ENCODE measurements at places on chromosomes 16 and 17.

DNA sequence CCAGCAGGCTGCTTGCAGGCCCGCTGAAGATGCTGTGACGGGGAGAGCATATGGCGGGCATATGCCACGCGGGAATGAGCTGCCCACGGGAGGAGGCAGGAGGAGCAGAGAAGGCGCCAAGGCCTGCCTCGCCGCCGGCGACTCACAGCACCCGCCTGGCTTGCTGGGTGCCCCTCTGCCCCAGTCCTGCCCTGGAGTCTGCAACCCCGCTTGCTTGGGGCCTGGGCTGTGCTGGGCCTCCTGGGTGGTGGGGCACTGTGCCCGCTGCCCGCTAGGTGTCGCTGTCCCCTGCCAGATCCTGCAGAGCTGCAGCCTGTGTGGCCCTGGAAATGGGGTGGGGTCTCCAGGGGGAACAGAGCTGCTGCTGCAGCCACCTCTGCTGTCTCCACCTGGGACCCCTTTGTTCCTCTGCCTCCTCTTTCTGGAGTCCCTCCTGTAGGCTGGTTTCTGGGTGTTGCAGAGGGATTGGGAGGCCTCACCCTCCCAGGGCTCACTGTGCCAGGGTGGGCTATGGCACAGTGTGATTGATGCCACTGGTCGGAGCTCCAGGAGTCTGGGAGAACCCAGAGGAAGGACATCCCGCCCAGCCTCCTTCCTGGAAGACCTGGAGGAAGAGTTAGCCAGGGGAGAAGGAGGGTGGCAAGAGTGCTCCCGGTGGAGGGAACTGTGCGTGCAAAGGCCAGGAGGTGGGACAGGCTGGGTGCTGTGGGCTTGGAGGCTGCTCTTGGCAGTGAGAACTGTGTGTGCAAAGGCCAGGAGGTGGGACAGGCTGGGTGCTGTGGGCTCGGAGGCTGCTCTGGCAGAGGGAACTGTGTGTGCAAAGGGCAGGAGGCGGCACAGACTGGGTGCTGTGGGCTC lies 141.0 kb upstream of the CIBAR2 start:
- peak; percentile 78 for DNase-seq

GRCh38 chr16:11290102-11290893 lies 9.2 kb upstream of the PRM1 start:
- DNase-seq: no peak

DNA sequence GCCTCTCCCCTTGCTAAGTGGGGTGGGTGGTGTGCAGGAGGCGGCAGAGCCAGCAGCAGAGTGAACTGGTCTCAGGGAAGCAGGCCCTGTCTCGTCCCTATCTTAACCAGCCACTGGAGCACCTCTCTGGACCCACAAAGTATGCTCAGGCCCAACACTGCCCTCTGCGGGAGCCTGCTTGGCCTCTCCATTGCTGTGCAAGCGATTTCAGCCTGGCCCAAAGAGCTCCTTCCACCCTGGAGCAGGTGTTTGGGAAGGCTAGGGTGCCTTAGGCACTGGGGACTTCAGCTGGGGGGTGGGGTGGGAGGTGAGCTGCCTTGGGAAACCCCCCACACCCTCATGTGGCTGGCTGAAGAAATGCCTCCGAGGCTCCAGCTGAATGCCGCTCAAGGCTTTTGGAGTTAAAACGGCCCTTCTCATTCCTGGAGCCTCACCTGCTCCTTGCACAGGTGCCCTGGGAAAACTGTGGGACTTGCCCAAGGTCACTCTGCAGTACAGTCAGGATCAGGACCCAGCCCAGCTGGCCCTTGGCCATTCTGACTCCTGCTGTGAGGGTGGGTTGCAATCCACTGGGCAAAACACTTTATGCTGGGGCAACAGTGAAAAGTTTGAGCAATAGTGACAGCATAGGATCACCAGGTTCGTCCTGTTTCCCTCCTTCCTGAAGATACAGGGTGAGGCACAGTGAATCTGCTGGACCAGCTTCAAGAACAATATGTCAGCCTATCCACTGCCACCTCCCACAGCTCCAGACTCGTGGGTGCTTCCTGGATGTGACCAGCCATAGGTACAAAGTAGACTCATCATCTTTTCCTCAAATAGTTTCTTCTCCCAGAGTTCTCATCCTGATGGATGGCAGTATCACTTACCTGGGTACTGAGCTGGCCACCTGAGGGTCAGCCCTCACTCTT lies 5.9 kb upstream of the UBE2O start:
- DNase-seq: peak; percentile 75

- no peak for DNase-seq
Measured at GRCh38 chr17:51238255-51238887, 21.5 kb downstream of the MBTD1 start.

GRCh38 chr17:17303847-17304490 lies 796 bp downstream of the NT5M start:
- DNase-seq: no peak

DNA sequence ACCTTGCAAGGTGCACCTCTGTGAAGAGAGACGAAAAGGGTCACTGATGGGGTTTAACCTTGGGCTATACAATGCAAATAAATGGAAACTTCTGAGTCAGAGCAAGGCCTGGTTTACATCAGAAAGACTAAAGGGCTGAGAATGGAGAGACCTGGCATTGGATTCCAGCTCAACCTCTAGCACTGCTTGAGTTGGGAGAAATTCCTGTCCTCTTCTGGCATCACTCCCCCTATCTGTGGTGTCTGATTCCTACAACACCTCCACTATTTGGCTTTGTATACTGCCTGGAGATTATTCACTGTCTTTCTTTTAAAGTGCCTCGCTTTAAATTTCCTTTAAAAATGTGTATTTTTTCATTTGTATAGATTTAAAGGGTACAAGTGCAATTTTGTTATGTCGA lies 68.8 kb downstream of the GPR139 start:
- DNase-seq: no peak

DNA sequence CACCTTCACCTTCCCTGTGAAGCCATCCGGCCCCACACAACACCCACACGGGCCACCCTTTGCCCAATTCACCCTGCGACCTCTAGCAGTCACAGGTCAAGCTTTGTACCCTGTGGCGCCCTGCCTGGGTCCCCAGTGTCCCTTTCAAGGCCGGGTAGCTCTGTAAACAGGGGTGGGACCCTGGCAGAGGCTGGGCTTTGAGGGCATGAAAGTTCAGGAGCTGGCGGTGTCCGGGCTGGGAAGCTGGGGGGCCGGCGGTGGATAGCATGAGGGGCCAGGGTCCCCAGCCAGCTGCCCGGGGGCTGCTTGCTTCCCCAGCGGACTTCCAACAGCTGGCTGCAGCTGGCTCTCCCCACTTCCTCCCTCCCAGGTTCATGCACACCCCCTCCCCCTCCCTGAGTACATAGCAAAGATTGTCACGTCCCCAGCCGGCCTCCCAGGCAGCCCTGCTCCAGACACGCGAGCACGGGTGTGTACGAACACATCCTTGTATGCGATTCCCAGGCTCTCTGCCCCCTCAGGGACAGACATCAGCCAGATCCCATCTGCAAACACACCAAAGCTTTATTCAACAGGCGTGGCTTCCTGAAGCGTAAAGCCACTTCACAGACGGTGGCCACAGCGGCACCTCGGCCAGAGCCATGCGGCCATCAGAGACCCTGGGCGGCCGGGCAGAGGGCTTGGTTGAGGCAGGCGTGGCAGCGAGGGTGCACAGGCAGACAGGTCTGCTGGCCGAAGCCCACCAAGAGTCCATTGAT lies 8.2 kb downstream of the NTHL1 start:
- peak; percentile 98 for DNase-seq

DNA sequence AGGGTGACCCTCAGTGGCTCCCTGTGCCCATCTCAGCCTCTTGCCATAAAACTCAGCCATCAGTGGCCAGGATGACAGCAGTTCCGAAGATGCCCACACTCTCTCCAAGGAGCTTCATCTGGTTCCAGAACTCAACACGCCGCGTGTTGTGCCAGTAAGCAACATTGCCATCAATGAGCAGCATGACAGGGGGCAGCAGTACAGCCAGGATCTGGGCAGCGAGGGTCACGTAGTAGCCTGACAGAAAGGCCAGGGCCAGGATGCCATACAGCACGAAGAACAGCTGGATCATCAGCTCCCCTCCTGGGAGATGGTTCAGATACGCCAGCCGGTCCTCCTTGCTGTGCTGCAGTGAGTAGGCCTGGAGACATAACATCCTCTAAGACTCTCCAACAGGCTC lies 2.9 kb downstream of the TMEM101 start:
- no peak for DNase-seq

DNA sequence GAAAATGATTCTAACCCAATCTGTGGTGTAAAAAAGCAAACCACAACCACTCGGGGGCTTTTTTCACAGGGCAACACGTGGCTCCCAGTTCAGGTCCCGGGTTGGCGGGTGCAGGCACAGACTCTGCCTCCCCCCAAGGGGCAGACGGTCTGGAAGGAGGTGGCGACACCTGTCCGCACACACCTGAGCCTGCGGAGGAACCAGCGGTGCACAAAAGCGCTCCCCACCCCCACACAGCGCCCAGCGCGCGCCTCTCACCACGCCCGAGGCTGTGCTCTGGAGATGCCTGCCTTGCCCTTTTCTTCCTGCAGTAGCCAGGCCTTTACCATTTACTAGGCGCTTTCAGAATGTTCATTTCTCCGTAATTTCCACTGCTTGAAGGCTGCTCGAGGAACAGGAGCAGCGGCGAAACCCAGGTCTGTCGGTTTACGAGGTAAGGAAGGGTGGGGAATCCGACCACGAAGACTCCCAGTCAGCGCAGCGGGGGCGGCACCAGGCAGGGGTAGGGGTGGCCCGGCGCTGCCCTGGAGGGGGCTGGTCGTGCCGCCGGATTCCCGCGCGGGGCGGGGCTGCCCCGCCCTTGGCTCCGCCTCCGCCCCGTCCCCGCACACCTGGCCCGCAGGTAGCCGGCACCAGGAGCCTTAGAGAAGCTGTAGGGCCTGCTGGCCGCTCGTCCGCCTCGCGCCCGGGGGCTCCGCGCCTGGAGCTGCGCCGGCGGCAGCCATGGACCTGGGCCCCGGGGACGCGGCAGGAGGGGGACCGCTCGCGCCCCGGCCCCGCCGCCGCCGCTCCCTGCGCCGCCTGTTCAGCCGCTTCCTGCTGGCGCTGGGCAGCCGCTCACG lies at the start of gene USP43:
Gene USP43 (plus strand): TSS at position 608 of the 842 bp plus-strand sequence. CDS start 116 bp downstream, at position 724.
- DNase-seq: no peak

DNA sequence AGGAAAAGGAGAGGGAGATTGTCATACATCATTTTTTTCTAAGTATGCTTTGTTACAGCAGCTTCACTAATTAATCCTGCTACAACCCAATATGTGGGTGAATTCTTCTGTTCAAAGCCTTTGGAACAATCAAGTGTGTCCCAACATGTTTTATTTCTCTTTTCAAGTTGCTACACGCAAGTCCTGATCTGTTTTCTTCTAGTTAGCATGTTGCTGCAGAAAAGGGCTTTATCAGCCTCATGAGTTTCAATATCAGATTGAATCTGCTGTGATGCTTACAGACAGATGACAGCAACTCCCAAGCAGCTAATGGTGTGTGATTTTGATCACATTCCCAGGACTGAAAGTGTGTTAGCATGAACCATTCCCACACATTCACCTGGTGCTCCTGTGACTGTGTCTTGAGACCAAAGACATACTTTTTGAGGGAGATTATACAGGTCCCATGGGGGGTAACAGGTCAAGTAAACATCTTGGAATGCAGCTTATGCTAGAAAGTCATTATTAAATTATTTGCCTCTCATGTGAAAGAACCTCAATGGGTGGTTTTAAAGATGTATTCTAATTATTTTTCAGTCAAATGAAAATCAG lies 96.9 kb upstream of the KCNJ16 start:
- DNase-seq: no peak

- DNase-seq: no peak
Measured at GRCh38 chr16:84049403-84050060, 6.9 kb upstream of the SLC38A8 start.

GRCh38 chr17:39667262-39667944 lies 850 bp upstream of the PNMT start:
- no peak for DNase-seq

DNA sequence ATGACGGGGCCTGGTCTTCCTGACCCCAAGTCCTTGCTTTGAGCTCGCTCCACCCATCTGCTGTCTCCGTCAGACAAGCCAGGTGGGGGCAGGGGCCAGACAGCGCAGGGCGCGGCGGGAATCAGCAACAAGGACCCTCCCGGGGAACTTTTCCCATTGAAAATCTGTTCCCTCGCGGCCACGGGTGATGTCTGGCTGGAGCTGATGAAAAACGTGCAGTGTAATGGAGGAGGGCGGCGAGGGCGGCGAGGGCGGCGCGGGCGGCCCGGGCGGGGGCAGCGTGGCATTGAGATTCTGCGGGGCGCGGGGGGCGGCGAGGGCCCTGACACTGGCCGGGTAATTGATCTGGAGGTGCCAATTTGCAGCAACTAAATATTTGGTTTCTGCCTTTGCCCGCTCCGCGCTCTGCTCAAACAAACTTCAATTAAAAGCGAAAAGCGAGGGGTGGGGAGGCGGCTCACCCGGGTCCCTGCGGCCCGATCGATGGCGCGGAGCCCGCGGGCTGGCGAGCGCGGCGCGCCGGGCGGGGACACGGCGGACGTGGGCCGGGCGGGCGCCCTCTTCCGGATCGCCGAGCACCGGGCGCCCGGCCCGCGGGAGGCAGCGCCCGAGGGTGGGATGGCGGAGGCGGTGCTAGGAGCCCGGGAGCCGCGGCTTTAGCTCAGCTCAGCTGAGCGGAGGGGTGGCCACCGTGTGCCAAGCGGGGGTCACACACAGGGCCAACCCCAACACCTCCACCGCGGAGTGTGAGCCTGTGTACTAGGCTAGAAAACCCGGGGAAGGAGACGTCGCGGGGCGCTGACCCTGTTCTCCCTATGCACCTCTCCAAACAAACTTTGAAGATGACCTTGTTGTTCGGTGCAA lies 32.4 kb downstream of the DCAKD start:
- peak; percentile 78 for DNase-seq

GRCh38 chr17:43556292-43556691 lies 10.2 kb upstream of the ETV4 start:
- DNase-seq: no peak

DNA sequence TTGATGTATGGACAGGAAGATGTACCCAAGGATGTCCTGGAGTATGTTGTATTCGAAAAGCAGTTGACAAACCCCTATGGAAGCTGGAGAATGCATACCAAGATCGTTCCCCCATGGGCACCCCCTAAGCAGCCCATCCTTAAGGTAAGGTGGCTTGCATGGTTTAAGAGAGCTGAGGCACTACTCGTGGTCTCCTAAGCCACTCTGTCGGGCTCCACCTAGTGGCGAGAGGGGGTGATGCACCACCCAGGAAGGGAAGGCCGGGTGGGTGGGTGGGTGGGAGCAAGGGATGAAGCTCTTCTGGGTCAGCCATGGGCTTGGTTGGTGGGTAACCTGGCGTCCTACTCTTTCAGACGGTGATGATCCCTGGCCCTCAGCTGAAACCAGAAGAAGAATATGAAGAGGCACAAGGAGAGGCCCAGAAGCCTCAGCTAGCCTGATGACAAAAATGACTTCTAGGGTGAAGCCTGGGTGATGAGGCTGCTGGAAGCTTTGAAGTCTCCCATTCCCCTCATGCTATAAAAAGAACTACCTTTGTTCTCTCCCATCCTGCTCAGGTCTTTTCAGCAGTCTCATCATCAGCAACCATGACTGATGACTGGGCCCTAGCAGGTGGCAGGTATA lies 21.5 kb downstream of the GPR179 start:
- peak; percentile 73 for DNase-seq

GRCh38 chr16:2692251-2692947 lies 10.1 kb downstream of the KCTD5 start:
- no peak for DNase-seq

GRCh38 chr16:57720142-57720575 lies 15.4 kb upstream of the KATNB1 start:
- DNase-seq: peak; percentile 72
